ENCODE measurements at places on chromosomes 16 and 17.

- no peak for DNase-seq
These were observed 2.0 kb upstream of the NAE1 start for GRCh38 chr16:66832661-66833305.

DNA sequence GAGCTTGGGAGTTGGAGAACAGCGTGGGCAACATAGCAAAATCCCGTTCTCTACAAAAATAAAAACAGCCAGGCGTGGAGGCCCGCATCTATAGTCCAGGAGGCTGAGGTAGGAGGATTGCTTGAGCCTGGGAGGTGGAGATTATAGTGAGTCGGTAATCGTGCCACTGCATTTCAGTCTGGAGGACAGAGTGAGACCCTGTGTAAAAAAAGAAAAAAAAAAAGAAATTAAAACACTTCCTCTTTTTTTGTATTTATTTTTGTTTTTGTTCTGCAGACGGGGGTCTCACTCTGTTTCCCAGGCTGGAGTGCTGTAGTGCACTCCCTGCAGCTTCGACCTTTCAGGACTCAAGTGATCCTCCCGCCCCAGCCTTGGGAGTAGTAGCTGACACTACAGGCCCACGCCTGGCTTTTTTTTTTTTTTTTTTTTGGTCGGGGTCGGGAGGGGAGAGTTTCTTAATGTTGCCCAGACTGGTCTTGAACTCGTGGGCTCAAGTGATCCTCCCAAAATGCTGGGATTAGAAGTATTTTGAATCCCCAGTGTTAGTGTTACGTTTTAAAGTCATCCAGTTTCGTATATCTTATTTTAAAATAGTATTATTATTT lies 1.5 kb downstream of the IST1 start:
- DNase-seq: no peak

DNA sequence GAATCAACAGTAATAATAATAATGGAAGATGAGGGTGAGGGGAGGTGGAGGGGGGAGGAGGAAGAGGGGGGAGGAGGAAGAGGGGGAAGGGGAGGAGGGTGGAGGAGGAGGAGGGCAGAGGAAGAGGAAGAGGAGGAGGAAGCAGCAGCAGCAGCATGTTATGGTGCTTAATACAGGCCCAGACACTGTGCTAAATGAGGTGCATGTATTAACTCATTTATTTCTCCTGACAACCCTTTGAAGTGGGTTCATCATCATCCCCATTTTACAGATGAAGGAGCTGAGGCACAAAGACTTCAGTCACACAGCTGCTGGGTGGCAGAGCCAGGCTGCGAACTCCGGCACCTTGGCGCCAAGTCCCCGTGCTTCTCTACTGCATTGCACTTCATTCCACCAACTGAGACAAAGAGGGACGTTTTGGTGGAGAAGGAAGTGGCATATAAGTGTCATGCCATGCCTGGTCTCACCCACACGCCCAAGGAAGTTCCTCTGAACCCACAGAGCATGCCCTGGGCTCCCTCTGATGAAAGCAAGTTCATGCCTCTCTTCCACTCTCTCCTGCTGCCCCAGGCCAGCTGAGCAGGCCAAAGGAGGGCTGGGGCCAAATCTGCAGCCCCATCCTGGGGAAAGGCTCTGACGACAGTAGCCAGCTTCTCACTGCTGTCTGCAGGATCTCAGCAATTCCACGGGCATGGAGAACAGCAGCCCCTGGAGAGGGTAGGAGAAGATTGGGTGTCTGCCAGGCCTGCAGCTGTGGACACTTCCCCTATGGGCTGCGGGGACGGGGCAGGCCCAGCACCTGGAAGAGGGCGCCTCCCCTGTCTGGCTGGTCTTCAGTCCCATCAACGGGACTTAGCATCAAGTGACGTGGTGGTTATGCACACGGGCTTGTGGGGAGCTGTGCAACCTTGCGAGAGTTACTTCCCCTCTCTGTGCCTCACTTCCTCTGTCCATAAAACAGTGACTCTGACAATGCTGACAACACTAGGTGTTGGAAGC lies 21.8 kb downstream of the XYLT1 start:
- DNase-seq: no peak

DNA sequence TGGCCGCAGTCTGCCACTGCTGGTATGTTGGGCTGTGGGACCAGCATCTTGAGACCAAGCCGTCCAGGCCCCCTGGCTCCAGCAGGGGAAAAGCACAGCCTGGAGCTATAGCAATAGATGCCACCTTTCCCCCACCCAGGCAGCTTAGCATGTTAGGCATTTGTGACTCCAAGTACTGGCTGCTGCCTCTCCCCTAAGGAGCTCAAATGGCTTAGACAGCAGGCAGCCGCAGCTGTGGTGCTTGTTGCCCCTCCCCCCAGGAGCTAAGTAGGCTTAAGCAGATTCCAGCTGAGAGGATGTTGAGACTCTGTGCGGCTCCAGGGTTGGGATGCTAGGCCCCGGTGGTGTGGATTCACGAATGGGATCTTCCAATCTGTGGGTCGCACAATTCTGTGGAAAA lies 88.8 kb upstream of the ANKFN1 start:
- no peak for DNase-seq

GRCh38 chr16:19741354-19741753 lies 23.3 kb downstream of the IQCK start:
- no peak for DNase-seq
